ENCODE measurements at places on chromosomes 13 and 19. TPM values are rescaled to one million over a fixed set of nuclear protein-coding genes. Genes with fewer than 3 reads are reported as not detected.

DNA sequence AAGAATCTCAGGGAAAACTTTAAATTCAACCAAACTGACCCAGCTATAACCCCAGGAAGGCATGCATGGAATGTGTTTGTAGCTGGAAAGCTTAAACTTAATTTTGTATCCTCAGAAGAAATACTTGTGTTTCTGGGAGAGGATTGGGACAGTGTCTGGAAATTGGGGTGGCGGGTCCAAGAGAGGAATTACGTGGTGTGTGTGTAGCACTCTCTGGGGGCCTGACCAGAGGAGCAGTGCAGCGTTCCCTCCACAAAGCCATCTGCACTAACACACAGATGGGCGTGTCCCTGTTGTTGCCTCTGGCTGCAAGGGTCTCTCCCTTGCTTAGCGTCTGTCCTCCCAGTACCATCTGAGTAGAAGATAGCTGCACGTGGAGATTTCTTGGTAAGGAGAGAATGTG is 6.4 kb downstream of the GARRE1 start:
- DNase-seq, result no peak

- DNase-seq, result no peak
Observed at GRCh38 chr19:45739498-45740439, 6.5 kb downstream of the MEIOSIN start.

GRCh38 chr19:14575428-14575980 is 3.6 kb upstream of the NDUFB7 start:
- DNase-seq, result no peak

TNFSF9 gene
- 1.3 TPM for total RNA-seq

- peak; percentile 54 for DNase-seq
Observed at GRCh38 chr19:17553256-17553655, 2.2 kb upstream of the COLGALT1 start.

DNA sequence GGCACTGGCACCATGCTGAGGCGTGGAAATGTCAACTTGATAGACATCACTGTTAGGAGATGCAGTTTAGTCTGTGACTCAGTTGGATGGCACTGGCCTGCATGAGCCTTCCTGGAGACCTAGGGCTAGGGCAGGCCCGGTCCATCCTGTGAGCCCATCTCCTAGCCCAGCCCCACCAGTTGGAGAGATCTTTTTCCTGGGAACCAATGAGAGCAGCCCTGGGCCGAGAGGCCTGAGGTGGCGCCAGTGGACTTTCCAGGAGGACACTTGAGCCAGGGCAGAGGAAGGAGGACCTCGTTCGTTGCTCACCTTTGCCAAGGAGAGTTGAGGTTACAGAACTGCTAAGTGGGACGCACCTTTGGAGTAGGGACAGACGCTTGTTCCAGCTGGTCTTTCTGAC is 100.5 kb upstream of the TEX29 start:
- no peak for DNase-seq
